GM04503 (cell line): ENCODE measurements at places on chromosomes 12 and 14.
A peak's percentile ranks its signal among the peaks of the same experiment; 100 is the strongest.

DNA sequence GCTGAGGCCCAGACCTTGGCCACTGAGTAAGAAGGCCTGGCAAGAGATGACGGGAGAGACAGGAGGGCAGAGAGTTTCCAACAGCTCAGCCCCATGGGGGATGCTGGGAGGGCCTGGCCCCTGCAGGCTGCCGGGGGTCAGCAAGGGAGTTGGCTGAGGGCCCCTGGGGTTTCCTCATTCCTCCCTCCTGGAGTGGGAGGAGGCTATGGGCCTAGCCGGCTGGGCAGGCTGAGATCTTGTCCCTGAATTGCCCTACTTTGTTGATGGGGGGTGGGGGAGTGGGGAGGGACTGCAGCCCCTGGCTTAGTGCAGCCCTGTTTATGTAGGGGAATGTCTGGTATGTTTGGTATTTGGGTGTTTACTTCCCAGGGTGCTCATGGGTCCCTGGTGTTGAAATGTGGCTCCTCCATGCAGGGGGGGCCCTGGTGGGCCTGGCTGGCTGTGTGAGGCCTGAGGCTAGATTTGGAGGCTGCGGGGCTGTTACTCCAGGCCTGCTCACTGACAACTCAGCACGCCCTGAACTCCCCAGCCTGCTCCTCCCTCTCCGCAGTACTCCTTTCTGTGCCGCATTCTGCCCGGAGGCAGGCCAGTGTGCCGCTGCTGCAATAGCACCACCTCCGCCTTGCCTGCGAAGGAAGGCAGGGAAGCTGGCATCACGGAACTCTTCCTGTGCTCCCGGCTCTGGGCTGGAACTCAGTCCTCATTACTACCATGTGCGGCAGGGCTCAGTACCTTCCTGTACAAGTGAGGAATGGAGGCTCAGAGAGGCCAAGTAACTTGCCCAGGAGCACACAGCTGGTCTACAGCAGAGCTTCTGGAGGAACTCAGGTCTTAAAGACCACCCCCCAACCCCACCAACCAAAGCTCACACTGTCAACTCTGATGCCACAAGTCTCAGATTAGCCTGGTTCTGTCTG is 25.3 kb downstream of the JDP2 start:
- peak; percentile 93 for DNase-seq

DNA sequence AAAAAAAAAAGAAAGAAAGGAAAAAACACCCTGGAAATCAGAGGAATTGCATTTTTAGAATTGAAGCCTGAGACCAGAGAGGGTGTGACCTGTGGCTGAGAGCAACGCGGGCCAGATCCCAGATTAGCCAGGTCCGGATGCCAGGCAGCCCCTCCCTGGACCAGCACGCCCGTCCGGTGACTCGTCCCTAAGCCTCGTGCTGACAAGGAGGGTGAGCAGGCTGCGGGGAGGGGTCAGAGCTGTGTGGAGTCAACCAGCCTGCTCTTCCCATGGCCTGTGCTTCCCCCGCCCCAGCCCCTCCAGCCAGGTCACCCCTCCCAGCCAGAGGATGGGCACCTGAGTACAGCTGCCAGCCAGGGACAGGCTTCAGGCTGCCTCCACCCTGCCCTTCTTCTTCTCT is 4.2 kb upstream of the KLC1 start:
- DNase-seq: no peak

DNA sequence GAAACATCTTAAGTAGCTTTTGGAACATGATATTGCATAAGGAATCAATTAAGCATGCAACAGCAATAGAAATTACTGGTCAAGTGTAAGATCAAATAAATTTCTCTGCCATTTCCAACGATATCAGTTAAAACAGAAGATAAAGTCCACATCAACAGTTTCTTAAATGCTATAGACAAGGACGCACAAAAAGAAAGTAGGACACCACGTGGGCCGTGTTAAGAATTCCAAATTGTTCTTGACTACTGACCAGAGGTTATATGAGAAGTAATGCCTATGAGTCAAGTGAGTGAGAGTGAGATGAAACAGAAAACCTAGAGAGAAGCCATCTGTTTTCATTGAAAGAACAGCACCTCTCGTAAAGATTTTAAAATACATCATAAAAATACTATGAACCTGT is 318.2 kb downstream of the TMEM117 start:
- peak; percentile 2 for DNase-seq

- no peak for DNase-seq
Observed at GRCh38 chr12:124713436-124714082, 146.1 kb upstream of the NCOR2 start.

DNA sequence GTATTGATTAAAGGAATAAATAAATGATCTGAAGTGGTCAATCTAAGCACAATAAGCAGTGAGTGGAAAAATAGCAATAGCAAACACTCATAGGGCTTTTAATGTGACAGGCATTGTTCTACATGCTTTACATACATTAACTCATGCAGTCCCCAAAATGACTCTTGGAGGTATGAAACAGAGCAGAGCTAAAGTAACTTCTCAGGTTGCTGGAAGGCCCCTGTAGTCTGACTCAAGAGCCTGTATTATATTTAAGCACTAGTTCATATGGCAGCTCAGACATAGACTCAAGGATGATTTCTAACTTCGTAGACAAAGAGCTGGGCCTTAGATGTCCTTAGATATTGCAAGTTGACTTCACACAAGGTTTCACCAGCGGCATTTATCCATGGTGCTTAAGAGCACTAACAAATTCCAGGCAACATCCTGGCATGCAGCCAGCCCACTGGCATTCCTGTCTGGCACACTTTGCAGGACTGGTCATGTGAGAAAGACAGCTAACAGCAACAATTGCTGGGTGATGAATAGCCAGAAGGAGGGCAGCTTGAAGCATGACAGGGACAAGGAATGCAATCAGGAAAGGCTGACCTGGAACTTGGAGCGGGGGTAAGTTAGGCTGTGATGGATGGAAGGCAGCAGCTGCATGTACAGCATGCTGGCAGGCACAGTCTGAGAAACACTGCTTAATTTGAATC is 22.9 kb upstream of the KTN1 start:
- DNase-seq: peak; percentile 87

DNA sequence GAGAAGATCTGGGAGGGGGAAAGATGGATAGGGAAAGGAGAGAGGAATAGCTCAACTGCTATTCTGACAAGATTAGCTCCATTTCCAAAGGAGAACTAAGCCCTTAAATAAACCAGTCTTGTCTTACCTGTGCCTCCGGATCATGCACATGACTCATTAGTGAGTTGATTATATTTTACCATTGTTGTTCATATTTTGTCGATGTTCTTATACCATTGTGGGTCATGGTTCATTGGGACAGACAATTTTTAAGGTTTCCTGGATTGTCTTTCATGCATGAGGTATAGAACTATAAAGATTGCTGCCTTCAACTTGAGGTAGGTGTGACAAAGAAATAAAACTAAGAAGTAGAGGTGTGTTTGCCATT is 243.0 kb upstream of the ATP2B1 start:
- no peak for DNase-seq

DNA sequence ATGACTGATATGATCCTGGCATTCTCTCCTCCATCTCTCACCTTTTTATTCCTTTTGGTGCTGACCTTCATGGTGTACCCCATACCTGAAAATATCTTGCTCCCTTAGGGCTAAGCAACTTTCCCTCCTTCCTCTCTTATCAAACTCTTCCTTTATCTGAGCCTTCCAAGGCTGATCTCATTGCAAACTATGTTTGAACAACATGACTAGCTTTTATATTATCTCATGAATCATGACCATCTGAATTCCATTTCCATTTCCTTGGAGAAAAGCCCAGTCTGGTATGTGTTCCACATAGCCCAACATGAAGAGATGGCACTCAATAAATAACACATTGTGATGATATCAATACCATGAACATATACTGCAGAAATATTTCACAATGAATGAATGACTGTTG is 111.6 kb downstream of the TSPAN8 start:
- peak; percentile 4 for DNase-seq

DNA sequence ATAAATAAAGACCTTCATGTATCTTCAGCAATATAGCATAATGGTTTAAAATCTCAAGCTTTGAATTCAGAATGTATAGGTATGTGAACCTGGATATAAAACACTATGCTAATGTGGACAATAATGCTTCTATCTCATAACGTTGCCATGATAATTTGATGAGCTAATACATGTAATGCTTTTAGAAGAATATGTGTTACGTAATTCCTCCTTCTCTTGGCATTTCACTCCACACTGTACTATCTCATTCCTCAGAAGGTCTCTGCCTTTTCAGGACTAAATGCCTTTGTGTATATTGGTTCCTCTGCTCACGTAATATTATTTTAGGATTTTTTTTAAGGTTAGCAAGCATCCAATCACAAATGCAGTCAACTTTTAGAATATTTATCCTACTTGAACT is 86.5 kb downstream of the FOXA1 start:
- DNase-seq: no peak

- no peak for DNase-seq
Observed at GRCh38 chr14:30312214-30312613, 246.7 kb upstream of the G2E3 start.

DNA sequence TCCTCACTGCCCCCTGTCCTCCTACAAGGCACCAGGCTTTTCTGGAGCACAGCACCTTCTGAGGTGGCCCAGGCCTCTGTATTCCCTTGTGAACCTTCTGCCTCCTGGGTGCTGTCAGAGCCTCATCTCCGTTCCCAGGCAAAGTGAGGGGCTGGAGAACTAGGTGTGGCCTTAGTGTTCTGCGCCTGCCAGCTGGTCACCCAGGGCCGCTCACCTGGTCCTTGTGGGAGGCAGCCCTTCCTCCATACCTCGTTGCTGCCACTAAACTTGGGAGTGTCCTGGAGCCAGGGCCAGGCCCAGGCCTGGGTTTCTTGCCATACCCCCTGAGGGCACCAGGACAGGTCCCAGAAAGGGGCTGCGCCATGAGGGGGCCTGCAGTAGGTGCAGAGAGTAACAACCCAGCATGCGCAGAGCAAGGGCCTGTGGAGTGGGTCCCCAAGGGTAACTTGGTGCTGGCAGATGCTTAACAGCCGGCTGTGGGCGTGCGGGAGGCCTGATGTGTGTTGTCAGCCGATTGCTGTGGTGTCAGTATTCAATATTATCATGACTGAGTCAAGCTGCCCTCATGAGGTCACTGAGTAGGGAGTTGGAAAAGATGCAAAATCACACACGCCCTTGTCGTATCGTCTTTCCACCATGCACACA is 17.1 kb downstream of the OTUB2 start:
- DNase-seq: no peak

GRCh38 chr14:103348154-103348553 is 14.1 kb downstream of the EIF5 start:
- DNase-seq: no peak

DNA sequence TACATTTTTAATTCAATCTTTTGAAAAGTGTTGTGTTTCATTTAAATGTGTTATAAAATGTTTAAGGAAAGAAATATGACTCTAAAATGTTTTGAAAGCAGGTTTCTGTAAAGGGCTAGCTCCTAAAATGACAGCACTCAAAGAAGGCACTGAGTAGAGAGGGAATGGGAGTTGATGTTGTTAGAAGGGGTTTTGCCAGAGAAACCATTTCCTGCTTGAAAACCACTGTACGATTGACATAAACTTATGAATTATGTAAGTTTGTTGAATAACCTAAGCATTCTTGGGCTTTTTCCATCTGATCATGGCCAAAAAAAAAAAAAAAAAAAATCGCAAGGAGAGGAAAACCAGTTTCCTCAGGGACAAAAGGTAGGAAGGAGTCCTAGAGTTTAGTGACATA is 234.0 kb downstream of the EGLN3 start:
- DNase-seq: no peak

DNA sequence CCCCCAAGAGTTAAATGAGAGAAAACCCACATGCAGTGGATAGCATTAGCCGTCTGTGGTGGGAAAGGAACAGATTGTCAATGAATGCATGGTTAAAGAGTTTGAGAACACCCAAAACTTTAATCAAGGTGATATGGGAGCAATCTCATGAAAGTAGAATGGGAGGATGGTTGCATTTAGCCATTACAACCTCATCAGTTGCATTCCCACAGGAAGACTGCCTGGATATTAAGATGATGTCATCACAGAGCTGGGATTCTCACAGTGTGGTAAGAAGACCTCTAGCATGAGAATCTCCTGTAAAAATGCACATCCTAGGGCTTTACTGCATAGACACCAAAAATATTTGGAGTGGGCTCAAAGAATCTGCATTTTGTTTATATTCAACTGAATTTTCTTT is 284.9 kb downstream of the RGS6 start:
- DNase-seq: no peak

- DNase-seq: no peak
Observed at GRCh38 chr14:93132472-93133065, 16.8 kb upstream of the ITPK1 start.

- no peak for DNase-seq
Observed at GRCh38 chr12:109343677-109344076, 4.0 kb upstream of the MYO1H start.

DNA sequence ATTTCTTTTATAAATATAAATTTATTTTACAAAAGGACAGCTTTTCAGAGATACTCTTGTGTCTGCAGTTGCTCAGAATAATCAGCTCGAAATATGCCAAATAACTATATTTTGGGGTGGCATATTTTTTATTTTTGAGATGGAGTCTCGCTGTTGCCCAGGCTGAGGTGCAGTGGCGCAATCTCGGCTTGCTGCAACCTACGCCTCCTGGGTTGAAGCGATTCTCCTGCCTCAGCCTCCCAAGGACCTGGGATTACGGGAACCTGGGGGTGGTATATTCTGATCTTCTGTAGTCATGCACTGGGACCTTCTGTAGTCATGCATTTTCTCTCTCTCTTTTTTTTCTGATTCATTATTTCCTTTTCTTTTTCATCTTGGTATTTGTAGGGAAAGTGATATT is 135.0 kb upstream of the AMIGO2 start:
- DNase-seq: no peak

DNA sequence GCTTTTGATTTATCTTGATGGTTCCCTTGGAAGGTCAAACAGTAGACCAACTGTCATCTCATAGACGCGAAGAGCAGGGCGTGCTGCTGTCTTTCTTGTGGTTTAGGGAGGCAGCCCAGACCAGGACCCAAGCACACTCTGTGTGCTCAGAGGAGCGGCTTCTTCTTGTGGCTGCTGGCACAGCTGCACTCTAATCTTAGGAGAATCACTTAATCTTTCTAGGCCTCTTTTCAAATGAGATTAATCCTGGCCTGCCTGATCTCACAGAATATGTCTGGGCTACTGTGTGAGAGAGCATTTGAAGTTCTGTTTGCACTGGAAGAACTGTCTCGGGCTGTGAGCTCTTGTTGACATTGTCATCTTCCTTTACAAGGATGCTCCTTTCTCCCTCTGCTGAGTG is 60.0 kb upstream of the TRAF3 start:
- no peak for DNase-seq

GRCh38 chr12:47102406-47102805 is 22.6 kb upstream of the AMIGO2 start:
- DNase-seq: no peak

DNA sequence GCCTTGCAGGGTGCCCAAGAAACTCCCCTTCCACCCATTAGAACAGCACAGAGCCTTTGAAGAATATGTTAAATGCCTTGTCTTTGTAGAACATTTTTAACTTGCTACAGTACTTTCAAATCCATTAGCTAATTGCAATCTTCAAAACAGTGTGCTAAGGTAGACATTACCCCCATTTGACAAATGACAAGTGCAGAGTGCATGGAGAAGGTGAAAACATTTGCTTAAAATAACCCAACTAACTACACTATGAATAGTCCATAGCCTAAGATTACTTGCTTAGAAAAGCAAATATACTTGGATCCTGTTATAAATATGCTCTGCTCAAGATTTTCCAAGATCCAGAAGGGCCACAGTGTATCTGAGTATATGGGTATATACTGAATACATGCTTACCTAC is 87.0 kb upstream of the G2E3 start:
- no peak for DNase-seq

- no peak for DNase-seq
Observed at GRCh38 chr14:89965839-89966238, 10.1 kb downstream of the TDP1 start.

GRCh38 chr12:121697093-121697698 is 15.4 kb upstream of the TMEM120B start:
- DNase-seq: no peak
